ENCODE measurements at places on chromosomes 3 and 15.

- DNase-seq, result no peak
Observed at GRCh38 chr3:162780313-162780712, 1283.7 kb downstream of the OTOL1 start.

- no peak for DNase-seq
Observed at GRCh38 chr15:68862415-68862814, 41.7 kb upstream of the ANP32A start.

- no peak for DNase-seq
Observed at GRCh38 chr15:52290800-52291199, 4.8 kb downstream of the MYO5C start.

DNA sequence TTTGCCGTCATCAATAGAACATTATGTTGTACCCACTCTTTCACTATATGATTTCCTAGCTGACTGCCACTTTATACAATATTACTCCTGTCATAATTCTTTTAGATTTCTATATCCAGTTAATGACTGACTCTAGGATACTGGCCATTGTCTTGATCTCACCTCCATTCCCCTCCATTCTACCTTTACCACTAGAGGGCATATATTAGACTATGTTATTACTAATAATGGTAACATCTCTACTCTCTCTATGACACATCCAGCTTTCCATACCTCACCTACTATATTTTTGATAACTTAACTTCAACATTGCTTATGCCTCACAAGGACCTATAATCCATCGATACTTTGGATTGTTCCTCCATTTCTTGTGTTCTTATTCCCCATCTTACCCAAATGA is 31.4 kb upstream of the POU1F1 start:
- no peak for DNase-seq

DNA sequence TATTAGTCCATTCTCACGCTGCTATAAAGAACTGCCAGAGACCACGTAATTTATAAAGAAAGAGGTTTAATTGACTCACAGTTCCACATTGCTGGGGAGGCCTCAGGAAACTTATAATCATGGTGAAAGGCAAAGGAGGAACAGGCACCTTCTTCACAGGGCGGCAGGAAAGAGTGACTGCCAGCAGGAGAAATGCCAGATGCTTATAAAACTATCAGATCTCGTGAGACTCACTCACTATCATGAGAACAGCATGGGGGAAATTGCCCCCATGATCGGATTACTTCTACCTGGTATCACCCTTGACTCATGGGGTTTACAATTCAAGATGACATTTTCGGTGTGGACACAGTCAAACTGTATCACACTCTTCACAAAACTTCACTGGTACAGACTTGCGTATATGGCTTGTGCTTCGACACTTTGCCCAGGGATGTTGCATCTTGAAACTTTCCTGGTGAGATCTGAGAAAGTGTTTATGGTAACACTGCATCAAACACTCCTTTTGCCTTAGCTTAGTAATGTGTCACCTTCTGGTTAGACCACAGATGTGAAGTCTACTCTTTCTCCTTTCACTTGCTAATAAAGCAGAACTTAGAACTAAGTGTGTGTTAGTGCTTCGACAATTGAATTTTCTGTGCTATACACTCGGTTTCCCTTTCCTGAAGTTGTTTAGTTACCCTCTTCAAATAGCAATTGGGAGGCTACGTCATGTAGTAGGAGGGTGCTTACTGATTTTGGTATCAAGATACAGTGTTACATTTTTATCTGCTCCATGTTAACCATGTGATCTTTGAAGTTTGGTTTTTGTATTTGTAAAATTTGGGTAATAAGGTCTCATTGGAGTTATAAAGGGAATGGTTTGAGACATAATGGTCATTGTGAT is 185.7 kb downstream of the LPP start:
- DNase-seq, result no peak

GRCh38 chr3:65787340-65787739 is 251.4 kb downstream of the MAGI1 start:
- DNase-seq, result no peak

GRCh38 chr3:177041021-177041729 is 156.1 kb downstream of the TBL1XR1 start:
- DNase-seq, result no peak

DNA sequence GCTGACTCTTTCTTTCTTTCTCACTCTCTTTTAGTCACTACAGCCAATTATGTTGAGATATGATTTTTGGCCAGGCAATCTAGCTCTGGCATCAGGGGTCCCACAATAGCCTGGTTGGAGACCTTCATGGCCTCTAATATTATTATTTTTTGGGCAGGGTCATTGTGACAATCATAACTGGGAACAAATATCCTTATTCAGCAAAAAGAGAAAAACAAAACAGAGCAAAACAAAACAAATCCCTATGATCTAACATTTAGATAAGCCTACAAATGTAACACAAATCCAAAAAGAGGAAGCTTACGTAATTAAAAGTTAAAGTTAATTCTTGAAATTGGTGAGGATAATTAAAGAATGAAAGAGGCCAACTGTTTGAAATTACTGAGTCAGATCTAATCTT is 640.0 kb downstream of the TUSC7 start:
- no peak for DNase-seq

GRCh38 chr3:141257961-141258360 is 26.3 kb downstream of the PXYLP1 start:
- DNase-seq, result no peak

- no peak for DNase-seq
Observed at GRCh38 chr3:160671231-160671630, 5.7 kb upstream of the ARL14 start.

GRCh38 chr3:44476181-44476611 is 1.3 kb downstream of the ZNF445 start:
- DNase-seq, result no peak

GRCh38 chr15:70605606-70606410 is 157.6 kb downstream of the UACA start:
- no peak for DNase-seq

DNA sequence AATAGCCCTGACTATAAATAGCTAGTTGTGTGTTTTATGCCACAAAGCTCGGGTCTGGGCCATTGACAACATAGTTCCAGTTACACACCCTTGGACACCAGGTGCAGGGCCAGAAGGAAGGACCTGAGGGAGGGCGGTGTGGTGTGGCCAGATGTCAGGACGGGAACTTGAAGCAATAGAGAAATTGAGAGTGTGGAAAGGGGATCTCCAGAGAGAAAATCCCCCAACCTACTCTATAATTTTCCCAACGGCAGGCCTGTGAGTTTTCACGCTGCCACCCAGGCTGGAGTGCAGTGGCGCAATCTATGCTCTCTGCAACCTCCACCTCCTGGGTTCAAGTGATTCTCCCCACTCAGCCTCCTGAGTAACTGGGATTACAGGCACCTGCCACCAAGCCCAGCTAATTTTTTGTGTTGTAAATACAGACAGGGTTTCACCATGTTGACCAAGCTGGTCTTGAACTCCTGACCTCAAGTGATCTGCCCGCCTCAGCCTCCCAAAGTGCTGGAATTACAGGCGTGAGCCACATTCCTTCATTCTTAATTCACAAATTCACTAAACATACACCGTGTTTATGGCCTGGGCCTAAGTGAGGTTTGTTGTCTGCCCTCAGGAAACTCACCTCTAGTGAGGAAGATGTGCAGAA is 70.8 kb upstream of the KLF13 start:
- DNase-seq, result no peak

DNA sequence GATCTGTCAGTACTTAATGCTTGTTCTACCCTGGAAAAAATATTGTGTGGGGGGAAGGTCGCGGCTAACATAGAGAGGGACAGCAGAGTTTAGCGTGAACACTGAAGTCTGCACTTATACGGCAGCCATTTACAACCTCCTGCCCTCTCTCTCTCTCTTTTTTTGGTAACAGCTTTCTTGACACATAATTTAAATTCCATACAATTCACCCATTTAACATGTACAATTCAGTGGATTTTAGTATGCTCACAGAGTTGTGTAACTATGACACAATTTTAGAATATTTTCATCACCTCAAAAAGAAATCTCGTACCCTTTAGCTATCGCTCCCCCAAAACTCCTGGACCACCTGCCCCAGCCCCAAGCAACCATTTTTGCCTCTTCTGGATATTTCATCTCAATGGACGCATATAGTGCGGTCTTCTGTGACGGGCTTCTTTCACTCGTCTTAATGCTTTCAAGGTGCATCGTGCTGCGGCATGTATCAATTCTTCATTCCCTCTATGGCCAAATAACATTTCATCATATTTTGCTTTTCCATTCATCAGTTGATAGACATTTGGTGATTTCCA is 141.8 kb downstream of the XXYLT1 start:
- no peak for DNase-seq

DNA sequence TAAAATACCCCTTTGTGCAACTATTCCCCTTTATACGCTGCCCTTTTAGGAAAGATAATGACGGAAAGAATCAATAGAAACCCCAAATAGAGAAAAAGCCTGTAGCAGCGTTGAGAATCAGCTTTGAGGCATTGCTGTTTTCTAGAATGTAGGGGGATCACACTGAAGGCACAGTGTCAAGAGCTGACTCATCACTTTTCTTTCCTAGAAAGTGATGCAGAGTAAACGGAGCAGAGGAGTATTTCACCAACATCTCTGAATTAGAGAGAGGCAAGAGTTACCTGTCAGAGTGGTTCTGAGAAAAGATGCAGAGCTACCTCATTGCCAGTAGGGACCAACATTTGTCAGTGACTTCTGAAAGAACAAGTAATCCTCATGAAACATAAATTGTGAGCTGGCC is 269.8 kb upstream of the TMC3 start:
- no peak for DNase-seq

GRCh38 chr3:50204804-50205412 is at the start of gene SLC38A3:
Gene SLC38A3 (plus strand): TSS chr3:50205271. CDS start chr3:50214200, 8,929 bp downstream.
- DNase-seq, result no peak

DNA sequence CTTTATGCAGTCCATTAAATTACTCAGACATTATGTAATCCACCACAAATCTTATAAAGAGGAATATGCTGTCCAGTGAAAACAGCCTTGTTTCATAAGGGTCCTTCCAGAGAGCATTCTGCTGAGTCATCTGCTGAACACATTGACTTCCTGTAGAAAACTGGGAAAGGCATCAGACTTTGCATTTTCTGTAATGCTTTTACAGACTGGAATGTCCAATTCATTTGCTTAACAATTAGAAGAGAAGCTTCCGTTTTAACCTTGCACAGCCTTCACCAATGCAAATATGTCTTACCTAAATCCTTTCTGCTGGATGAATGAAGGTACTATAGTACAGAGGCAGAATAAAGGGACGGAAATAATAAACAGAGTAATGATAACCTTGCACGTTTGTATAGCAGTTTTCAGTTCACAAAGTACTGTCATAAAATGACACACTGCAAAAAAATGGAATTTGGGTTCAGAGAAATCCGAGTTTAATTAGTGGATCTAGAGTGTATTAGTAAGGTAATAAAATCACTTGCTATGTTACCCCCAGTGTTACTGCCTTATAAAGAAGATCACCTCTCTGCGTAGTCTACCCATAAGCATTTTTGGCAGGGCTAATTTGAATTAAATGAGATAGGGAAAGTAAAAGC is 301.5 kb downstream of the PYDC2 start:
- no peak for DNase-seq

Data from cortex of kidney (tissue), 1 donor.